ENCODE measurements at places on chromosomes 4 and X.

GRCh38 chrX:103398421-103398864 lies 22.1 kb downstream of the BEX3 start:
- DNase-seq, result peak; percentile 6
- H3K4me3 ChIP-seq, result no peak overlapping the region
- no peaks in the 10 kb centered on the region for H3K27me3 ChIP-seq

DNA sequence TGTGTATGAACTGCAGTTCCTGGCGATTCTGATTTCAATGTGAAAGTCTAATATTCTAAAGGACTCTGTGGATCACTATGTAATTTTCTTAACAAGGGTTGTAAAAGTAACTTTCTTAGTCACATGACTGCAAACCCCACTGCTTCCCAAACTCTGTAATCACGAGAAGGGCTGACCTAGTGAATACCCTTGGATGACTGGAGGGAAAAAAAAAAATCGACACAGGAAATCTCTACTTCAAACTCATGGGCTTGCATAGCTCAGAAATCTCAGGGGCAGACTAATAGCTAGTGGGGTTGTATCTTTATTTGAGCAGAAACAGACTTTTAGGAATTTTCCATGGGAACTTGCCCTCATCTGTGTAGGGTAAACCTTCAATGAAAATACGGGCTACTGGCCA lies 4.8 kb upstream of the MXRA5 start:
- no peaks in the 10 kb centered on the region for H3K27me3 ChIP-seq
- H3K4me3 ChIP-seq, result no peak overlapping the region
- peaks cover 4% of the 10 kb centered on the region for H3K4me1 ChIP-seq
- no peaks in the 10 kb centered on the region for H3K36me3 ChIP-seq

- no peaks in the 10 kb centered on the region for H3K36me3 ChIP-seq
- no peak overlapping the region for H3K4me3 ChIP-seq
- no peaks in the 10 kb centered on the region for H3K4me1 ChIP-seq
Measured at GRCh38 chrX:31112226-31112999, 40.6 kb upstream of the FTHL17 start.

DNA sequence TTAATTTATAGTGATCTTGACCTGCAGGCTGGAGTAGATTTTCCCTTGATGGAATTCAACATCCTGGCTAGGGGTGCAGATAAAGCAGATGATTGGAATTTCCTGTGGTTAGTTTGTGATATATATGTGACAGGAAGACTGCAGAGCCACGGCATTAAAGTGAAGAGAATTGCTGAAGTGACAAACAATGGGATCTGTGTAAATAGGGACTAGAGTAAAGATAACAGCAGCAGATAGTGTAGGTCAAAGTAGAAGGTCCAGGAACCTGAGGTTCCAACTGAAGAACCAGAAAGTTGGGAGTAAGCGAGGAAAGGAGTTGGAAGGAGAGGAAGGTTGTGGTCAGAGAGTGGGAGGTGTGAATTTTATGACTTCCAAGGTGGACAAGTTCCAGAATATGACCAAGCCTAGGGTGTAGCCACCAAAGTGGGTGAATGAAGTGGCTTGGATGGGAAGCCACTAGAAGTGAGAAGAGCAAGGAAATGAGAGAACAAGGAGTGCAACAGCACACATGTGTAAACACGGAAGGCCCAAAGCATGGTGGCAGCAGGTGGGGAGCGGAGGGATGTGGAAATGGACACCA lies 325.0 kb downstream of the RAB28 start:
- H3K27me3 ChIP-seq, result no peaks in the 10 kb centered on the region
- DNase-seq, result no peak
- no peaks in the 10 kb centered on the region for H3K36me3 ChIP-seq
- no peak overlapping the region for H3K4me3 ChIP-seq
- H3K4me1 ChIP-seq, result peaks cover 22% of the 10 kb centered on the region

- no peak overlapping the region for H3K27ac ChIP-seq
- no peaks in the 10 kb centered on the region for H3K36me3 ChIP-seq
- H3K27me3 ChIP-seq, result no peaks in the 10 kb centered on the region
- no peak overlapping the region for H3K4me3 ChIP-seq
- peak; percentile 4 for DNase-seq
- no peaks in the 10 kb centered on the region for H3K4me1 ChIP-seq
Measured at GRCh38 chr4:134585972-134586371, 384.4 kb upstream of the PABPC4L start.

GRCh38 chr4:10121568-10122208 lies 5.1 kb upstream of the WDR1 start:
- H3K27me3 ChIP-seq, result no peaks in the 10 kb centered on the region
- no peak overlapping the region for H3K4me3 ChIP-seq
- no peak overlapping the region for H3K27ac ChIP-seq
- H3K36me3 ChIP-seq, result no peaks in the 10 kb centered on the region
- DNase-seq, result no peak

DNA sequence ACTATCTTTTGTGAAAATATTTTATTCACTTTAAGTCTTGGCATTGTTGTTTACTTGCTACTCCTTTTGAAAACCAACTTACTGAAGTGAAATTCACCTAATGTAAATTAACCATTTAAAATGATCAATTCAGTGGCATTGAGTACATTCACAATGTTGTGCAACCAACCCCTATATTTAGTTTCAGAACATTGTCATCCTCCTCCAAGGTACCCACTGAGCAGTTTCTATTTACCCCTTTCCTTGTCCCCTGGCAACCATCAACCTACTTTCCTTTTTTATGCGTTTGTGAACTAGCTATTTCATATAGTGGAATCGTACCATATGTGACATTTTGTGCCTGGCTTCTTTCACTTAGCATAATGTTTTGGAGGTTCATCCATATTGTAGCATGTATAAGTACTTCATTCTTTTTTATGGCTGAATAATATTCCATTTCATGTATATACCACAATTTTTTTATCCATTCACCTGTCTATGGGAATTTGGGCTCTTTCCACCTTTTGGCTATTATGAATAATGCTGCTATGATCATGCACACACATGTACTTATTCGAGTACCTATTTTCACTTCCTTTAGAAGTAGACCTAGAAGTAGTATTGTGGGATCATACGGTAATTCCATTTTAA lies 85.0 kb downstream of the WWC2 start:
- no peak overlapping the region for H3K4me3 ChIP-seq
- peak overlapping the region; percentile 28 for H3K27ac ChIP-seq
- no peaks in the 10 kb centered on the region for H3K27me3 ChIP-seq
- H3K36me3 ChIP-seq, result no peaks in the 10 kb centered on the region
- no peak for DNase-seq
- H3K4me1 ChIP-seq, result peaks cover 18% of the 10 kb centered on the region

GRCh38 chr4:1654216-1654955 lies 29.7 kb downstream of the FAM53A start:
- H3K27me3 ChIP-seq, result no peaks in the 10 kb centered on the region
- no peaks in the 10 kb centered on the region for H3K36me3 ChIP-seq
- DNase-seq, result no peak

GRCh38 chr4:150909116-150909515 lies 106.0 kb downstream of the LRBA start:
- H3K27ac ChIP-seq, result no peak overlapping the region
- no peak for DNase-seq
- no peaks in the 10 kb centered on the region for H3K27me3 ChIP-seq
- H3K4me3 ChIP-seq, result no peak overlapping the region

GRCh38 chrX:136546371-136546781 lies 14.4 kb downstream of the VGLL1 start:
- H3K4me3 ChIP-seq, result no peak overlapping the region
- H3K27me3 ChIP-seq, result no peaks in the 10 kb centered on the region
- no peak for DNase-seq
- H3K36me3 ChIP-seq, result no peaks in the 10 kb centered on the region
- H3K27ac ChIP-seq, result no peak overlapping the region

DNA sequence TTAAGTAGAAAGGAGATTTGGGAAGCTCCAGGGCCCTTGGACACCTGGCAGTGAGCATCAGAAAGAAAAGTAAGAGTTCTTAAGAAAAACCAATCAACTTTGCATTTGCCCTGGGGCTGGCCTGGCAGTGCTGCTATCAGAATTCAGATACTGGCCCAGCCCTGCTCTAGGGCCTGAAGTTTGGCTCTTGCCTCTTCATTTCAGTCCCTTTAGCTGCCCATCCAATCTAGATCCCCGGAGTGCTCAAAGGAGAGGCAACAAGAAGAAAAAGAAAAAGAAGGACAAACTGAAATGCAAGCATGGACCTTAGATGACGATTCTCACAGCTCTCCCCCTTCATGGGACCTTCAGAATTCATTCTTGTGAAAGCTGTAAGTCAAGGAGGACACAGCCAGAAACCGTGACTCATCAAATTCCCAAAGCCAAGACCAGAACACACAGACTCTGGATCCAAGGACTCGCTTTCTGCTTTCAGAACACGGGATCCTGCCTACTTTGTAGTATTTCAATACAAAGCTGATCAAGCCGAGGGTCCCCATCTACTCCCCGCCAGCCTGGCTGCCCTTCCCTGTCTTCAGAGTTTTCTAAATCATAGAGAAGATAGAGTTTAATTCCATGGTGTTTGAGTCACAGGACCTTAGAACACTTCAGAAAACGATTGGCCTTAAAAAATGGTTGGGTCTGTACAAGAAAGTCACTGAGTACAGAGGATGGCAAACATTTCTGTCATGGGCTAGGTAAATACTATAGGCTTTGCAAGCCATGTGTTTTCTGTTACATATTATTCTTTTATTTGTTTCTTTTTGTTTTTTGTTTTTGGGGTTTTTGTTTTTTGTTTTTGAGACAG lies 103.7 kb downstream of the RBM47 start:
- no peak for DNase-seq
- no peaks in the 10 kb centered on the region for H3K36me3 ChIP-seq
- no peaks in the 10 kb centered on the region for H3K4me1 ChIP-seq
- H3K27me3 ChIP-seq, result no peaks in the 10 kb centered on the region
- no peak overlapping the region for H3K4me3 ChIP-seq

- no peak overlapping the region for H3K27ac ChIP-seq
- H3K4me3 ChIP-seq, result no peak overlapping the region
- no peaks in the 10 kb centered on the region for H3K4me1 ChIP-seq
- no peak for DNase-seq
Measured at GRCh38 chr4:140106289-140106844, 47.6 kb downstream of the MAML3 start.

- no peaks in the 10 kb centered on the region for H3K36me3 ChIP-seq
- H3K4me1 ChIP-seq, result no peaks in the 10 kb centered on the region
- H3K27ac ChIP-seq, result no peak overlapping the region
- H3K4me3 ChIP-seq, result no peak overlapping the region
- no peak for DNase-seq
Measured at GRCh38 chr4:187433141-187433540, 562.4 kb upstream of the ZFP42 start.

DNA sequence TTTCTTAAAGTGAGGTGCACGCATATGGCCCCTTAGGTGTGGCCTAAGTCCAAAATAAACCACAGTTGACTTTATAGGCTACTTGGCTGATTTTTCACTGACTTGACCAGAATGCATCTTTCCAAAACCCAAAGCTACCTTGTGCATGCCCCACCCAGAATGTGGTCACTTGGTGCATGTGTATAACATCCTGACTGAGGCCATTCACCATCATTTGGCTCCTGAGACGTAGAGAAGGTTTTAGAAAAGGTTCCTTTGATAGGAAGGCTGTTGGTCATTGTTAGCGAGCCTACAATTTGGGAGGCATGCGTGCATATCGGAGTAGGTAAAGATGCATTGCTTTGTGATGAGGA lies 84.6 kb downstream of the PLAC1 start:
- H3K4me1 ChIP-seq, result peaks cover 34% of the 10 kb centered on the region
- no peak overlapping the region for H3K4me3 ChIP-seq
- H3K27me3 ChIP-seq, result no peaks in the 10 kb centered on the region
- H3K27ac ChIP-seq, result no peak overlapping the region
- DNase-seq, result no peak

DNA sequence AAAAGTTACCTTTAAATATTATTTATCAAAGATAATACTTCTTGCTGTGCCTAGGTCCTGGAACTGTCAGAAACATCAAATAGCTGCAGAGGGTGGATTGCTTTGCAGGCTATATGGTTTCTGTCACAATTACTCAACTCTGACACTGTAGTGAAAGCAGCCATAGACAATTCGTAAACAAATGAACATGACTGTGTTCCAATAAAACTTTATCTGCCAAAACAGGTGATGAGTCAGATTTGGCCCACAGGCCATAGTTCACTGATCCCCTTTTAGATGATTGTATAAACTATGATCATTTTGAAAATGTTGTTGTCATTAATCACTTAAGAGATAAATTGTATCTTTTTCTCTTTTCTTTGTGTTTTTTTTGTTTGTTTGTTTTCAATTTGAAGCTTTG lies 8.4 kb upstream of the MEPE start:
- H3K27me3 ChIP-seq, result 0 out of 2 replicates have a peak, but pooled peaks cover 7% of the 10 kb centered on the region
- no peaks in the 10 kb centered on the region for H3K36me3 ChIP-seq
- no peak for DNase-seq

DNA sequence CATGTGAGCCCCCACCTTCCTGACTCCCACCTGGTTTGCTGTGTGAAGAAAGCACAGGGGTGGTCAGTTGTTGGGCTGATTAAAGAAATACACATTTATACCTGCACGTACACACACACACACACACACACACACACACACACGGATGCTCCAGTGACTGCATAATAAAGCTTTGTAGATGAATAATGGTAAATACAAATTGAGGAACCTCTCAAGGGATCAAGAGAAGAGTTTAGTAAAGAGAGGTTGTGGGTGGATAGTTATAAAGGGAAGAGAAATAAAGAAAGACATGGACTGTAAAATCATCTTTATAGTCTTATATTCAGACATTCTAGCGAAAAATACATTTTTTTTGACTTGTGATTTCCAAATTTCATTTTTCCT lies 144.1 kb downstream of the MGST2 start:
- no peaks in the 10 kb centered on the region for H3K27me3 ChIP-seq
- peaks cover 12% of the 10 kb centered on the region for H3K4me1 ChIP-seq
- DNase-seq, result no peak

DNA sequence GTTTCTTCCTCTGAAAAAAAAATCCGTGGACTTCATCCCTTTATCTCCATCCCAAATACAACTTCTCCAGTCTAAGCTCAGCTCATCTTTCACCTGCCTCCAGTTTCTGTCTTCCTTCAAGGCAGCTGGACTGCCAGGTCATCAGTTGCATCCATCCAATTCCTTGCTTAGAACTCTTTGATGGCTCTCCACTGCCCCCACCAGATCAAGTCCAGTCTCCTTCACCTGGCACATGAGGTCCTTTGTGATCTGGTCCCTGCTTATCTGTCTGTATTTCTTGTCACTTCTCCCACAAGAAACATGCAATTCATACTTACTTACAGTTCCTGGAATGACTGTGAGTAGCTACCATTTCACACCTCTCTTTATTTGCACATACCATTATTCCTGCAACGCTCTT lies 33.8 kb downstream of the OTUD6A start:
- no peak overlapping the region for H3K27ac ChIP-seq
- H3K27me3 ChIP-seq, result no peaks in the 10 kb centered on the region
- no peaks in the 10 kb centered on the region for H3K4me1 ChIP-seq
- H3K4me3 ChIP-seq, result no peak overlapping the region
- DNase-seq, result no peak

- no peak overlapping the region for H3K27ac ChIP-seq
Measured at GRCh38 chr4:3753726-3754412, 12.3 kb upstream of the ADRA2C start.

- DNase-seq, result peak; percentile 40
- peak overlapping the region; percentile 18 for H3K4me3 ChIP-seq
- H3K27ac ChIP-seq, result peak overlapping the region; percentile 75
- H3K36me3 ChIP-seq, result no peaks in the 10 kb centered on the region
Measured at GRCh38 chrX:13013363-13014110, 30.9 kb downstream of the FAM9C start.
